ENCODE measurements at places on chromosomes 7 and 10.

DNA sequence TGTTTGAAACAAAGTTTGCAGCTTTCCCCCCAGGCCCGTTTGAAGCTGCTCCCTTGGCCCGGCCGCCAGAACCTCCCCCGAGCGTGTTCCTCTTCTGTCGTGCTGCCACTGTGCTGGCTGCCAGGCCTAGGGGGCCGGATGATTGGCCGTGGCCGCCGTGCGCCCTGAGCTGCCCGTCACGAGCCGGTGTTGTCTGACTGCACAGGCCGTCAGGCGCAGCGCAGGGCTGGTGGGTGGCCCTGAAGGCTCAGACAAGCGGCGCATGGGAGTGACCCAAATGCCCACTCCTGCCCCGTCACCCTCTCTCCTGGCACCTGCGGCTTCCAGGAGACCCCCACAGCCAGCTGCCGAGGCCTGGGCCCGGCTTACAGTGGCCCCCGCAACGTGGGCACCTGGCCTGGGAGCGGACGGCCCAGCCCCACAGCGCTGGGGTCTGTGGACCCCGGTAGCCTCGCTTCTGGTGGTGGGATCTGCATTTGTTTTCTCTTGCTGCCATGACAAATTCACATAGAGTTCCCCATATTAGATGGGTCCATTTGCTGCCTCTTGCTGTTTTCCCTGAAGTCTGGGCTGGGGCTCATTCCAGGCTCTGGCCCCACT, 13.1 kb downstream of the JAKMIP3 start:
- no peak for DNase-seq

DNA sequence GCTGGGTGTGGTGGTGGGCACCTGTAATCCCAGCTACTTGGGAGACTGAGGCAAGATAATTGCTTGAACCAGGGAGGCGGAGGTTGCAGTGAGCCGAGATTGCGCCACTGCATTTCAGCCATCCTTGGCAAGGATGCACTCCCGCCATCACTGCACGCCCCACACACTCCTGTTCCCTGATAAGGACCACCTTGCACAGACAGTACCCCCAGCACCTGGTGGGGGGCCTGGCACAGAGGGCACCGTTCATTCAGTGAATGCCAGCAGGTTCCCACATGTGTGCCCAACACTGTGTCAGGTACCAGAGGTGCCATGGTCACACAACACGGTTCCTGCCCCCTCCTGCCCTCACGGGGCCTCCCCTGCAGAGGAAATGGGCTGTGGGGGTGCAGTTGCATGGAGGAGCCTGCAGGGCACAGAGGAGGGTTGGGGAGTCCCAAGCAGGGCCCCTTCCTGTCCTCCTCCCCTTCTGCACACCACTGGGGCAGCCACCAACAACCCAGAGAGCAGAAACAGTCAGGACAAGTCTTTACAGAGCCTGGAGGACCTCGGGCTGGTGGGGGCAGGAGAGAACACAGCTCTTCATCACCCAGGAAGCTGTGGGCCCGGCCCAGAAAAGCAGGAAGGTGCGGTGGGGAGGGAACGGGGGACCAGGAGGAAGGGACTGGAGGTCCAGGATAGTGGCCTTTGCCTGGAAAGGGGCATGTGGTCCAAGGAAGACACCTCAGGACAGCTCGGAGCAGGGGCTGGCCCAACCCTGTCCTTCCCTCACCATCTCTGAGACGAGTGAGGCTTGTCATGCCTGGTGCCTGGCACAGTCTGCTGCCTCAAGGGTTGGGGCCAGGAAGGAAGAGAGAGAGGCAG, 7.1 kb downstream of the CRYGN start:
- DNase-seq: no peak

DNA sequence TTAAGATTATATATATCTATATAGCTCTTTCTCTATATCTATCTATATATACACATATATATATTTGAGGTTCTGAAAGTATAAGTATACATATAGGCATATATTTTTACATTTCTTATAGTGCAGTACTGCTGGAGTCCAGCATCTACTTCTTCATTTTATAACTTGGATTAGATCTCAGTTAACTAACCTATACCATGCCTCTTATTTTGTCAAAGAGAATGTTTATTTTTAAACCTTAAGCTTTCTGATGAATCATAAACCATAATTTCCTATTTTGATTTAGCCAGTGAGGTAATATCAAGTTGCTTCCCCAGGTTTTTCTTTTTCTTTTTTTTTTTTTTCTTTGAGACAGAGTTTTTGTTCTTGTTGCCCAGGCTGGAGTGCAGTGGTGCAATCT, 8.1 kb downstream of the ZNF32 start:
- DNase-seq: no peak

GRCh38 chr10:23608926-23609325, 170.1 kb downstream of the OTUD1 start:
- DNase-seq: no peak

GRCh38 chr7:116810267-116811116, 51.9 kb upstream of the CAPZA2 start:
- DNase-seq: no peak

GRCh38 chr7:107689553-107689952, 28.9 kb downstream of the SLC26A4 start:
- no peak for DNase-seq

GRCh38 chr10:1243486-1244234, 187.5 kb downstream of the WDR37 start:
- DNase-seq: no peak

DNA sequence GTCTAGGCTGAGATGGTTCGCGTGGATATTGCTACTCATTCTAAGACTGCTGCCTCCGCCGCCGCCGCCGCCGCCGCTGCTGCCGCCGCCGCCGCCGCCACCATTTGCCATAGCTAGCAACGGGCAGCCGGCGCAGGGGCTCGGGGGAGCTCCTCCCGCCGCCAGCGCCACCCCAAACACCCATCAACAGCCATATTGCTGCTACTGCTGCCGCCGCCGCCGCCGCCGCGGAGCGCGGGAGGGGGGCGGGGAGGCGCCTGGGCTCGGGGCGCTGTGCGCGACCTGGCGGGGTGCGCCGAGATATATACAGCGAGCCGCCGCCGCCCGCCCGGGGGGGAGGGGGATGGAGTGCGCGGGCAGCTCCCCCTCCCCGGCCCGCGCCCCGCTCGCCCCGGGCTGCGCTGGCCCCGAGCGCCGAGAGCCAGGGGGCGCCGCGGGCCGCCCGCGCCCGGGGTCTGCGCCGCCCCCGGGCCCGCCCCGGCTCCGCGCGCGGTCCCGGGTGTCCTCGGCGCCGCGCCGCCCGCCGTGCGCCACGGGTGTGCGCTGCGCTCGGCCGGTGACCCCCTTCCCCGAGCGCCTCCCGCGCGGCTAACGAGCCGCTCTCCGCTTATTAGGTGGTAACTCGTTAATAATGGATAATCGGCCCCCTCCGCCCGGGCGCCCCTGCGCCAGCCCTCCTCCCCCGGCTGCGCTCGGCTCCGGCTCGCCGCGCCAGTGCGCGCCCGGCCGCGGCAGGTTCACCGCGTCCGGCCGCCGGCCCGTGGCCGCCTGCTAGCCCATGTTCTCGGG, at the start of gene KCNMA1:
KCNMA1 (minus strand) TSS at position 277 of the 789 bp plus-strand sequence.
- no peak for DNase-seq

GRCh38 chr7:151272877-151273276, 24.4 kb upstream of the SMARCD3 start:
- no peak for DNase-seq

- no peak for DNase-seq
Measured at GRCh38 chr10:29670761-29671160, 36.0 kb upstream of the SVIL start.

DNA sequence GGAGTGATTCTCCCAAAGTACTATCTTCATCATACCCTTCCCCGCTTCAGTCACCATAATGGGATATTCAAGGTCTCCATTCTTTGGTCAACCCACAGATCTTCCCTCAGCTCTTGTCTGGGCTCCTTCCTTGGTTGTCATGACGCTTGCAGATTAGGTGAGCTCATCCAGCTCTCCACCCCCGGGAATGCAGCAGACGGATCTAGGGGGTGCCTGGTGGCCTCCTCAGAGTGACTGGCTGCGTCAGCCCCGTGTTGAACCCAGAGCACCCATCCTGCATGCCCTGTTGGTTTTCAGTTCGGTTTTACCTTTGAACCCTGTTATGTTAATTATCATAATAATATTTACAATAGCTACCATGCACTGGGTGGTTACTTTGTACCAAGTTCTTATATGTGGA, 6.4 kb downstream of the NEURL1 start:
- DNase-seq: no peak

- no peak for DNase-seq
Measured at GRCh38 chr7:19623676-19624075, 85.2 kb downstream of the POLR1F start.

DNA sequence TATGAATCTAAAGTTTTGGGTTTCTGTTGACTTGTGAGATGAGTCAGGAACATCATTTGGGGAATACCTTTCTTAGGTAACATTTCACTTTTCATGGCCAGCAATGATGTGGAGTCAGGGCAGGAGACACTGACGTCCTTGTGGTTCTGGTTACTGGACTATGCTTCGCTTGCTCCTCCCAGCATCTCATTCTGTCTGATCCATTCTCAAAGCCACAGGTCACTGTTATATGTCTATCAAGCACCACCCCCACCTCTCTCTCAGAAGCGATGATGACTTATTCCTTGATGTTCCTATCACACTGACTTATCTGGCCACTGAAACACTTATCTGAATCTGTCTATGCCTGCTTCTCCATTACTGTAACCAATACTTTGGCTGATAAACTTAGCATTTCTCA, 51.6 kb downstream of the TES start:
- DNase-seq: no peak

GRCh38 chr10:104327745-104328645, 10.3 kb downstream of the ITPRIP start:
- DNase-seq: no peak

Data from cortex of kidney (tissue), 1 donor.